ENCODE measurements at places on chromosomes 13 and 19. TPM values are rescaled to one million over a fixed set of nuclear protein-coding genes. Genes with fewer than 3 reads are reported as not detected.

DNA sequence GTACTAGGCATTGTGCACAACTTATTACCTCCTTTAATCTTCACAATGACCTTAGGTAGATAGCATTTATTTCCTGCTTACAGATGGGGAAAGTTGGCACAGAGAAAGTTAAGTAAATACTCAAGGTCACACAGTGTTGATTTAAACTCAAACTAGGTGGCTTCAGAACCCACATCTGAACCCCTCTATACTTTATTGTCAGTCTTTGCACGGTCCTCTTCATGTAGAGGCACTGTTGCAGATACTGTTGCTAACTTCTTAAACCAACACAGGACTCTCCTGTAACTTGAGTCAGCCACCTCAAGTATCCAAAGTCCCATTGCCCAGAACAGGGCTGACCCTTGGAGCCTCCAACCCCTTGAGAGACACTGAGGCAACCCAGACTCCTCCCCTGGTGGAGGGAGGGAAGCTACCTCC lies 48.8 kb downstream of the FRY start:
- DNase-seq = no peak

GRCh38 chr13:66996503-66996902 lies 233.6 kb downstream of the PCDH9 start:
- no peak for DNase-seq

DNA sequence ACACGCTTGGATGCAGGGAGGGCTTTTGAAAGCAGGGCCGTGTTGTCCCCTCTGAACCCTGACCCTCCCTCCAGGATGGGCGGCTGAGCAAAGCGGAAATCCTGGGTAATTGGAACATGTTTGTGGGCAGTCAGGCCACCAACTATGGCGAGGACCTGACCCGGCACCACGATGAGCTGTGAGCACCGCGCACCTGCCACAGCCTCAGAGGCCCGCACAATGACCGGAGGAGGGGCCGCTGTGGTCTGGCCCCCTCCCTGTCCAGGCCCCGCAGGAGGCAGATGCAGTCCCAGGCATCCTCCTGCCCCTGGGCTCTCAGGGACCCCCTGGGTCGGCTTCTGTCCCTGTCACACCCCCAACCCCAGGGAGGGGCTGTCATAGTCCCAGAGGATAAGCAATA lies 15.2 kb downstream of the RCN3 start:
- DNase-seq = no peak

Gene SYT3
- total RNA-seq = 0.50 TPM

Gene PSG7
- total RNA-seq = not detected

Gene KLHL1
- total RNA-seq = not detected

DNA sequence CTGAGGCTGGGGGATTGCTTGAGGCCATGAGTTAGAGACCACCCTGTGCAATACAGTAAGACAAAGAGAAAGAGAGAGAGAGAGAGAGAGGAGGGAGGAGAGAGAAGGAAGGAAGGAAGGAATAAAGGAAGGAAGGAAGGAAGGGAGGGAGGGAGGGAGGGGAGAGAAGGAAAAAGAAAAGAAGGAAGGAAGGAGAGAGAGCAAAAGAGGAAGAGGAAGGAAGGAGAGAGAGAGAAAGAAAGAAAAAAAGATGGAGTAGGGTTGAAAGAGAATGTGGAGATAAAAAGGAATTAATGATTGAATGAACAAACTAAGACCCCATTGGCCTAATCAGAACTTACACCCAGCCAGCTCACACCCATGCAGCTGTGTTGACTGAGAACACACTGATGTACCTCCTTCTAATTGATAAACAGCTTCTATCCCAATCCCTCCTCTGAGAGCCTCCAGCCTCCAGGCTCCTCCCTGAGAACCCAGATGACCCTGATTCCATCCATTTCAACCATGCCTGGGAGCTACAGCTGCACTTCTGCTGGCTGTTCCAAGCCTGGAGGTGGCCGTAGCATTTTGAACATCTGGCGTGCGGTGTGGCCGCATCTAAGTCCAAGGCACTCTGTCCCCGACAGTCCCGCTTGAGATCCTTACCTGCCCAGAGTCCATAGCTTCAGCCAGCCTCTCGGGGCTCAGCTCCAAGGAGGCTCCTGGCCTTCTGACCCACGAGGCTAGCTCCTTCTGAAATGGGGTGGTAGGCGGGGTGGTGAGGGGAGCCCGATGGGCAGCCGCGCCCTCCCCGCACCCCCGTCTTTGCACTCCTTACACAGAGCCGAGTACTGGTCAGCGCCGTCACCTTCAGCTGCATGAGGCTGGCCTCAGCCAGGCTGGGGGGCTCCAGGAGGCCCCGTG lies 1.1 kb downstream of the PRODH2 start:
- no peak for DNase-seq

GRCh38 chr13:20700288-20700687 lies 3.2 kb upstream of the IL17D start:
- no peak for DNase-seq

- DNase-seq = no peak
Measured at GRCh38 chr19:37977992-37978391, 71.0 kb downstream of the SIPA1L3 start.

DNA sequence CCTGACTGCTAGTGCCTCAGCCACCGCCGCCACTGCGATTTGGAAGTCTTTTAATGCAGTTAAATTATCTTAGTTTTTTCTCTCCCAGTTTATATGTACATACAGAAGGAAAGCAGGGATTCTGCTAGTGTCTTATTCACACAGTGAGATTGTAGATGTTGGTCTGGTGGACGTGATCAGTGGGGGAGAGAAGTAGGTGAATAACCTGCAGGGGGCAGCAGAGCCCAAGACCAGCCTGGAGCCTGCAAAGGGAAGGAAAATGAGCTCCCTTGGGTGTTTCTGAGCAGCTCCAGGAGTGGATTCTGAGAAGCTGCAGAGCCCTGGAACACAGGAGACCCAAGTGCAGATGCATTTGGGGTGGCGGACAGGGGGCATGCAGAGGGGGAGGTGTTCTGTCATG lies 26.3 kb downstream of the ZNF844 start:
- peak; percentile 82 for DNase-seq

GRCh38 chr19:47272448-47273312 lies 2.0 kb upstream of the INAFM1 start:
- DNase-seq = peak; percentile 84

Gene CASP14
- not detected for total RNA-seq

- no peak for DNase-seq
Measured at GRCh38 chr13:73040968-73041596, 17.7 kb upstream of the KLF5 start.

- peak; percentile 62 for DNase-seq
Measured at GRCh38 chr13:44932850-44933251, 56.4 kb downstream of the NUFIP1 start.

DNA sequence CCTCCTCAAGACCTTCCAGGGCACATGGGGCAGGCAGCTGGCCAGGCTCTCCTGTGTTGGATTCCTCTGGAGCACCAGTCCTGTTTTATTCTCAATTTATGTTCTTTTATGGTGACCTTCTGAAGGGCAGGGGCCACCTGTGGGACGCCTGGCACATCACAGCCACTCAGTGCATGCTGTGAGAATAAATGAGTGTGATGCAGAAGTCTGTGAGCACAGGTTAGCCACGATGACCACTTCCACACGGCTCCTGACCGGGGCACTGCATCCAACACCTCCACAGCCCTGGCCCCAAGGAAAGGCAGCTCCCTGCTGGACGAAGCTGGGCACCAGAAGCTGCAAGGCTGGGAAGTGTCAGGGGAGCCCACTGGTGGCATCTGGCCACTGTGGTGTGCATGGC lies 122.8 kb downstream of the CRYL1 start:
- no peak for DNase-seq

DNA sequence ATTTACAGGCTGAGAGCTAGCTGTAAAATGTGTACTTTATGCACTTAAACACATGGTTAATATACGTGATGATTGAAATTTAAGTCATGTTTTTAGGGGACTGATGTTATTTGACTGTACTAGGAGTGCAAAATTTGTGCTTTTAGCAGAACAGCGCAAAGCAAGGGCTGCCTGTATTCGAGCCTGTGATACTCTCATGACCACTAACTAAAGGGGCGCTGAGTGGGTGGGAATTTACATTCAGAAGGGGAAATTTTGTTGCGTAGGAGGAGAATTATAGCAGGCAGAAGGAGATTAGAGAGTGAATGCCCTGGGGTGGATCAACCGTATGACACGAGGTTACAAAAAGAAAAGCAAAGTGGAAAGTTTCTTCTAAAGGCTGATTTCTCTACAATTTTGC lies 271.8 kb upstream of the HTR2A start:
- DNase-seq = no peak

DNA sequence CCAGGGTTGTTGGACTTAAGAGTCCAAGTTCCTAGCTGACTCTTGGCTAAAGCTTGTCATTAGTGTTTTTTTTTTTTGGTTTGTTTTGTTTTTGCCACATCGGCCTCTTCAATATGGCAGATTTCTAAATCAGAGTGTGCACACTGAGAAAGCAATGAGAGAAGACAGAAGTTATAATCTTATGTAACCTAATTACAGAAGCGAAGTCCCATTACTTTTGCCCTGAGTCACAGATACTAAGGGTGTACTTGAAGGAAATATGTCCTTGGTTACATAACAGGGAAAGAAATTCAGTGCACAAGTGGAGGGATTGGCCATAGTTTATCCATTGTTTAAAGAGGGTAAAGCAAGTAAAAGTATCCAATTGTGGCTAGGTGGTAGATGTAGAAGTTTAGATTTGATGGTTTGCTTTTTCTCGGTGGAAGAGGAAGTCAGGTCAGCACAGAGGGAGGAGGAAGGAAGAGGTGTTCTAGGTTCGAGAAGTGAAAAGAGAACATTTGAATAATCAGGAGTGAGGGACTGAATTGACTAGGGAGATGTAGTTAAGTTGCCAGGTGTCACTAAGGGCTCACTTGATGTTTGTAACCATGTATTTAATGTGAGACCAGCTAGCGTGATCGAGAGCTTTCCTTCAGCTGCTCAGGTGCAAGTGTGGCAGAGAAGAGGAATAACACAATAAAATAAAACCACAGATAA lies 12.2 kb downstream of the GTF2F2 start:
- DNase-seq = no peak

GRCh38 chr19:12841094-12841493 lies 2.8 kb downstream of the MAST1 start:
- DNase-seq = peak; percentile 54

DNA sequence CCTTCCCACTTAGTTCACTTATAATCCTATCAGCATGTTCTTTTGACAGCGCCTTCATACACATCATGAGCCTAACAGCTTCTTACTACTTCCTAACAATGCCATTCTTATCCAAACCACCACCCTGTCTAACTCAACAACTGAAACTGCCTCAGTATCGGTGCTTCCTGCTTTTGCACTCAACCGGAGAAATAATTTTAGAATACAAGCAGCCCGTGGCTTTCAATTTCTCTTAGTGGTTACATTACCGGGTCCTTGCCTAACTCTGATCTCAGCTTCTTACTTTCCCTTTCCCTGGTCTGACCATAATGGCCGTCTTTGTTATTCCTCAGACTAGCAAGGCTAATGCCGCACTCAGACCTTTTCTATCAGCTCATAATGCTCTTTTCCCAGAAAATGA lies 17.0 kb downstream of the ZFP82 start:
- DNase-seq = no peak

DNA sequence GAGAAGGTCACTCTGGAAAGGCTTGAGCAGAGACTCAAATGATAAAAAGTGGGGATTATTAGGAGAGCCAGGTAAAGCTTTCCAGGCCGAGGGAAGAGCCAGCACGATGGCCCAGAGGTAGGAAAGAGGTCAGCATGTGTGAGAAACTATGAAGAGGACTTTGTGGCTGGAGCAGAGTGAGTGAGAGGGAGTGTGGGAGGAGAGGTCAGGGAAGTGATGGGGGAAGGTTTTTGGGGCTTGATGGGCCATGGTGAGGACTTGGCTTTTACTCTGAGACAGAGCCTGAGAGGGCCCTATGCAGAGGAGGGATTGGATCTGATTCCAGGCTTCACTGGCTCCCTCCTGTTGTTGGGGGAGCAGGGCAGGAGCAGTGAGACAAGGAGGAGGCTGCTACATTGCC lies 5.3 kb downstream of the CATSPERG start:
- peak; percentile 16 for DNase-seq

DNA sequence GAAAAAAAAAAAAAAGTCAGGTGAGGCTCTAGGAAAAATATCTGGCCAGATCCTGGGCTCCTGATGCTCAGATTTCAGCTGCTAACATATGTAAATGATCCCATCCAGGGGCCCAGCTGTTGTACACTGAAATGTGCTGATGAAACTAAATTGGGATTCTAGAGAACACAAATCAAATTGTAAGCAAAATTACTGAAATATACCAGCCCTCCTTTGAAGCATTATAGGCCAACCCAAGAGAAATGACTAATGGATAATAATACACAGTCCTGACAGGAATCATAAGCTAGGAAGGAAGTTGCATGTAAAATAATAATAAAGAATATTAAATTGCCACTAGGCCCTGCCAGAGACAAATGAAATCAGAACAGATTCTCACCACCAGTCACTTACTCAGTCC lies 17.8 kb downstream of the KCTD12 start:
- no peak for DNase-seq

DNA sequence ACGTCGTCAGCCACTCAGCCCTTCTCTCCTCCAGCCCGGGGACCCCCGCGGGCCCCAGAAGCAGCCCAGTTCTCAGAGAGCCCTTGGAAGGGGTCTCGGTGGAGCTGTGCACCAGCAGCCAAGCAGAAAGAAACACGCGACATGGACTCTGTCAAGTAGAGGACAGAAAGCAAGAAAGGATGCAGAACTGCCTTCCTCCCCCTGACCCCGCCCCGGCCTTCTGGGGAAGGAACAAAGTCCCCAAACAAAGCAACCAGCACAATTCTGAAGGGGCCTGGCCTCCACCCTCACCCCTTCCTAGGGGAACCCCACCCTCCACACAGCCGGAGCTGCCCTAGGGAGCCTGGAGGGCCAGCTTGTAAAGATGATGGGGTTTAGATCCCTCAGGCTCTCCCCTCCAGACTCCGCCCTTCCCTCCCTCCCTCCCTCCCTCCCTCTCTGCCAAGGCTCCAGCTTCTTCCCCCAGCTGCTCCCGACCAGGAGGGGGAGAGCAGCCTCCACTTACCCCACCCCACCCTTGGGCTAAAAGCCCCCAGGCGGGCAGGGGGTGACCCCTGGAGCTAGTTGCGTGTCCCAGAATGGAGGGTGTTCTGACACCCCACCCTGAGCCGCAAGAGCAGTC lies 7.8 kb downstream of the LYL1 start:
- peak; percentile 82 for DNase-seq

All from right cardiac atrium (tissue), 5 donors.